ENCODE measurements at places on chromosomes 2 and 18.

DNA sequence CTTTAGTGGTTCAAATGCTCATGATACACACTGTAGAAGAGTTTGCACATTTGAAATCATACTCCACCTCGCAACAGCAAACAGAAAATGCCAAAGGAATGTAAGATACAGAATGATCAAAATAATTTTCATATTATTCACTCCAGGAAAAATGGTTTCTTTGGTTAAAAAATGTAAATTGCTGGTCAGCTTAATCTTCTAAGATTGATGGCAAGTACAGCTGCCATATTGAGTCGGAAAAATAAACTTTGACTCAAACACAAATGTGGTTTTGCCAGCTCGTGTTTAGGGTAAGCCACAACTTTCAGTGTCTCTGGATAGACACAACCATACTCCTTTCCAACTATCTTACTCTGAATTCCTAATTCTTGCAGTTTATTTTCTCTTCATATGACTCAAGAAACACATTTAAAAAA is 154.9 kb upstream of the SMIM21 start:
- no peak for DNase-seq

DNA sequence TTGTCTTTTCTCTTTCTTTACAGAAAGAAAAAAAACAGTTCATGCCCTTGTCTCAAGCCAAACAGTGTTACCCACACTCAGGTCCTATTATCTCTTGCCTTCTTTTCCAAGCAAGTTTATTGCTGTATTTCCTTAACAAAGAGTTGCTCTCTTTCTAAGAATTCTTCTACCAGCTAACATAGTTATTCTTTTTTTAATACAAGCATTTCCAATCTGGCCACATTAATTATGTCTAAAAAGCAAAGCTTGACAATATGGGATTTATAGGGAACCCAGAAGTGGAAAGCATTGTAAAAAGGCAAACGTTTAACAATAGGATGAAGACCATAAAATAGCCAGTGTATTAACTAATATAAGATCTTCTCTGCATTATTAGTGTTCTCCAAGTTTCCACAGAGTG is 272.5 kb upstream of the CWC22 start:
- DNase-seq = no peak

DNA sequence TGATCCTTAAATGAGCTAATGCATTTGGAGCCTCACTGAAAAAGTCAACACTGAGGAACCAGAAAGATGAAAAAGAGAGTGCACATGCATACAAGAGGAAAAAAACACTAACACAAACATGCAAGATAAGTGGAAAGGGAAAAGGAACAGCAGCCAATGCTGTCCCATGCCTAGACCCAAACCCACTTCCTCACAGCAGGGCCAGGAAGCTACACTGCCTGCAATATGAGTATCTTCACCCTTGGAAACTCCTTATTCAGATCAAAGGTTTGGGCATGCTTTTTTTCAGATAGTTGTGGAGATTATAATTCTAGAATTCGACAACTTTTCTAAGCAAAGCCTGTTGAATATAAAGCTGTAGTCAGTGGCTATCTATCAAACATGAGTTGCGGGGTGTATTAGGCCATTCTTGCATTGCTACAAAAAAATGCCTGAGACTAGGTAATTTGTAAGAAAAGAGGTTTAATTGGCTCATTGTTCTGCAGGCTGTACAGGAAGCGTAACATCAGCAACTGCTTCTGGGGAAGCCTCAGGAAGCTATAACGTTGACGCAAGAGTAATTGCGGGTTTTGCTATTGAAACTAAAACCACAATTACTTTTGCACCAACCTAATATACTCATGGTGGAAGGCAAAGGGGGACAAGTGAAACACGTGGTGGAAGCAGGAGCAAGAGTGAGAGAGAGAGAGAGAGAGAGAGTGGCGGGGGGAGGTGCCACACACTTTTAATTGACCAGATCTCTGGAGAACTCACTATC is 138.2 kb downstream of the MBD2 start:
- no peak for DNase-seq

GRCh38 chr18:70559446-70559845 is 270.6 kb downstream of the SOCS6 start:
- DNase-seq = no peak

GRCh38 chr2:44548221-44549098 is 186.7 kb downstream of the CAMKMT start:
- DNase-seq = no peak

GRCh38 chr2:40754912-40755311 is 303.0 kb upstream of the SLC8A1 start:
- DNase-seq = no peak

- DNase-seq = no peak
Measured at GRCh38 chr18:50358844-50359243, 16.0 kb upstream of the SKA1 start.

GRCh38 chr18:58013241-58014211 is 30.5 kb upstream of the NEDD4L start:
- DNase-seq = no peak

DNA sequence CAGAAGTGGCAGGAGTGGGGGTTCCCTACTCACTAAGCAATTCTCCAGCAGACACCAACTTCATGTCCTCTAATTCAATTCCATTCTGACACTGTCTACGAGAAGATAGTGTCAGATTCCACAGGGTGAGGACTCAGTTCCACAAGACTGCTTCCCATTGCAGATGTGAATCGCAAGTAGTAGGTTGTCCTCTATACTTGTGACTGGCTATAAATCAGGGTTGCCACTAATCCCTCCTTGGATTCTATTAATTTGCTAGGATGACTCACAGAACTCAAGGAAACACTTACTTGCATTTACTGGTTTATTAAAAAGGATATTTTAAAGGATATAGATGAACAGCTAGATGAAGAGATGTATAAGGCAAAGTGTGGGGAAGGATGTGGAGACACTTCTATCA is 184.1 kb upstream of the ACVR2A start:
- no peak for DNase-seq

Data from suppressor macrophage treated with lipopolysaccharide for 4 hours (primary cell).